ENCODE measurements at places on chromosomes 4 and X. TPM values are rescaled to one million over a fixed set of nuclear protein-coding genes. Genes with fewer than 3 reads are reported as not detected.

DNA sequence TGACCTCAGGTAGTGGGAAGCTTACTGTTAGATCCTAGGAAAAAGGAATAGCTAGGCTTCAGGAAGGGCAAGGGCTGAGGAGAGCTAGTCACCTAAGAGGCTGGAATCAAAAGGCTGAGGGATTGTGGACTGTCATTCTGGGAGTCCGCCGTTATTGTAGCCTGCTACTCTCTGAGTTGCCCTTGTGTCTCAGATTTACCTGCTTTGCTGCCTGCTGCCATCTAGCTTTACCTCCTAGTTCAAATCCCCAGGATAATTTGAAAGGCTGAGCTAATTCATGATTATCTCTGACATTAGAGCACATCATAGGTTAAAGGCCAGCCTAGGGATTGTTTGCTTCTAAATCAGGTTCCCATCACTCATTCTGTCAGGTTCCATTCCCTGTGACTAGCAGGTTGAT, 120.2 kb downstream of the FHIP1A start:
- DNase-seq = no peak

DNA sequence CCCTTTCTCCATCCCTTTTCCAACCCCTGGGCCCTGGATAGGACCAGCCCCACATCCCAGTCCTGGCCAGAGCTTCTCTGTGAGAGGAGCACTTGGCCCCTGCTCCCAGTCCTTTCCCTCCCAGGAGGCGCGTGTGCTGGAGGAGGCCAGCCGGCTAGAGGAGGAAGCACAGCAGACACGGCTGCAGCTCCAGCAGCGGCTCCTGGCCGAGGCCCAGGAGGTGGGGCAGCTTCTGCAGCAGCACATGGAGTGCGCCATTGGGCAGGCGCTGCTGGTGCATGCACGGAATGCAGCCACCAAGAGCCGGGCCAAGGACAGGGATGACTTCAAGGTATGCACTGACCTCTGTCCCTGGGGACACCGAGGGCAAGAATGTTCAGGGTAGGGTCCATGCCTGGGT, 87.5 kb downstream of the EVC start:
- no peak for DNase-seq

DNA sequence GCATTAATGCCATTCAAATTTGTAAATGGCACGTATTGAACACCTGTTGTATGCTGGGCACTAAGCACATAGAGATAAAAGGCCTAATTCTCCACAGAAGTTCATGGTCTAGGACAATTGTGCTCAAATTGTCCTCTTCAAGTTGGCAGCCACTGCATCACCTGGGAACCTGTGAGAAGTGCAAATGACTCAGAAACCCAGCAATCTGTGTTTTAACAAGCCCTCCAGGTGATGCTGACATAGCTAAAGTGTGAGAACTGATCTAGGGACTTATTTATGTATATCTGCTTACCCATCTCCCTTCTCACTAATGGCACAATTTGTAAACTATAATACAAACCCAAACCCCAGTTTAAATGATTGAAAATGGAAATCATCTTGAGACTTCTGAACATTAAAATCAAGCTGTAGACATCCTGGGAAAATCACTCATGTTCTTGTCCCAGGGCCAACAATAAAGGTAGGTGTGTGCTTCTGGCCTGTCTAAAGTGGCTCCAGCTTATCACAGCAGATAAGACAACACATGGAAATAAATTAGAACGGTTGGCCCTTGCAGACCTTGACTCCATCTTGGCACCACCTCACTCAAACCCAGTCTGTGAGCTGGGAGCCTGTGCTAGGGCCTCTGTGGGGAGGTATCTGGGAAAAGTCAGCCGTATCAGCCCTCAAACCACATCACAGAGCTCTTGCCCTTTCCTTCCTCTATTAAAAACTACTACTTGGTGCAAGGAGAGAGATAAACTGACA, 46.8 kb downstream of the UCHL1 start:
- no peak for DNase-seq

DNA sequence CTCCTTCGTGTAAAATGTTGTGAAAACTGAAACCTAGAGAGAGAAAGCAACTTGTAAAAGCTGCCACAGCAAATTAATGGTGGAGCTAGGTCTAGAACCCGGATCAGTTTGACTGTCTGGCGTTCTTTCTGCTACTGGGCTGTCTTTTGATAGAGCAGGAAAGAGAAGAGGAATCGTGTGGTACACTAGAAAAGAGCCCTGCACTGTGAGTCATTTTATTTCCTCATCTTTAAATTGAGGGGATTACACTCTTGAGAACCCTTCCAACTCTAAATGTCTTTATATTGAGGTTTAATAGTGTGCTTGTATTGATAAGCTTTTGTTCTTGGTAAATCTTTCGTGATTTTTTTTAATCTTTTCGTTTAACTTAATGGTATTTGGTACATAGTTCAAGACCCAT, 4.3 kb downstream of the WDR44 start:
- DNase-seq = no peak

- no peak for DNase-seq
These were observed 115.1 kb upstream of the PSAPL1 start for GRCh38 chr4:7549866-7550265.

DNA sequence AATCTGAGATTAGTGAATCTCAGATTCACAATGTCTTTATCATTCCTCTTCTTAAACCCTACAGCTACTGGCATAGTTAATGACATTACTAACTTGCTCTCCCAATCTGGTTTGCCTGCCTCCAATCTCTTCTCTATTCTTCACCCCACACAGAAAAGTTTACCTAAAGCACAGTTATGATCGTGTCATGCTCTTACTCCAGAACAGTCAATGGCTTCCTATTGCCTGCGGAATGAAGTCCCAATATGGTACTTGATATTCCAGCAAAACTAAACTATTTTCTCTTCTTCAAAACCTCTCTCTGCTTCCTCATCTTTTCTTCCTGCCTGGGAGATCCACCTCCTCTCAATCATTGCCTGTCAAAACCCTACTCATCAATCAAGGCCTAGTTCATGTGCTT, 3.4 kb upstream of the PRPS1 start:
- DNase-seq = no peak

DNA sequence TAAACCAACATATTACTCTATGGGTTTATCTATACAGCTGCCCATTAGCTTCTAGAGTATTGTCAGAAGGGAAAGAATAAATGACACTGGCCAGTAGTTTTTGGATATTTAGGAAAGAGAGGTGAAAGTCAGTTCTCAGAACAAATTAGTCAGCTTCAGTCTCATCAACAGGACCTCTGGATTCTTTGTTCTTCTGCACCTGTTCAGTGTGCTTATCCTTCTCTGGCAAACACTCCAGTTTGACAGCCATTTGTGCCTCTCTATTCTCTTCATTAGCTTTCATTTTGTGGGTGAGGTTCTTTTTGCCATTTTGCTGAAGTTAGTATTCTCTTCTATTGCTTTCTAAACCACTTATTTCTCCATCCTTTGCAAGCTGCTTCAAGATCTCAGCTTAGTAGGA, 107.0 kb downstream of the PCDH18 start:
- no peak for DNase-seq

GRCh38 chrX:10744007-10744406, 123.6 kb upstream of the MID1 start:
- DNase-seq = no peak

The RTL9 gene
- not detected for total RNA-seq

The OTC gene
- total RNA-seq = 2.7 TPM

DNA sequence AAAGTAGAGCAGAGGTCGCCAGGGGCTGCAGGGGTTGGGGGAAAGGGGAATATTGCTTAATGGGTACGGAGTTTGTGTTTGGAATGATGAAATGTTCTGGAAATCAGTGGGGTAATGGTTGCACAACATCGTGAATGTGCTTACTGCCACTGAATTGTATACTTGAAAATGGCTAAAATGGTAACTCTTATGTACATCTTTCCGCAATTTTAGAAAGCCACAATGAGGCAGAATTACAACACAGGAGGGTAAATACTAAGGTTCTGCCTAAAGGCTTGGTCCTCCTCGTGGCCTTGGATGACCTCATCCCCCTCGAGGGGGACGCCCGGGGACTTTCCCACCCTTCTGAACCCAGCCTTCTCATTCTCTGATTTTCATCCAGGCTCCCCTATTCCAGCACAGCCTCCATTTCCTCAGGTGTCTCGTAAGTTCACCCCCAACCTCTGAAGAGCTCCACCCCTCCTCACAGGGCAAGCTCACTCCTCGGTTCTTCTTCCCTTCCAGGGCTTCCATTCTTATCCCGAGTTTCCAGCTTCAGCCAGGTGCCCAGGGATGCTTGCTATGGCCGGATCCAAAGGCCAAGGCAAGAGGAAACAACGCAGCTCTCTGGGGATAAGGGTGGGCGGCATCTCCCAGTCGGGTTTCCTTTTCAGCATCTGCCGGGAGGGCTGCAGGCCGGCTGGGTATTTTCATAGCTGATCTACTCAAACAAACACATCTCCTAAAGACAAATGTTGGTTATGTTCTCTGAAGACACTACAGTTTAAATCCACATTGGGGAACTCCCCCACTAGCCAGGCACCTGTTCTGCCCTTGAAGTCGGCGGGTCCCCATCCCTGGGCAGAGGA, 71.3 kb upstream of the ACSL1 start:
- no peak for DNase-seq

- DNase-seq = no peak
These were observed 776.7 kb upstream of the GRID2 start for GRCh38 chr4:91527056-91527455.

GRCh38 chrX:128897621-128898020, 625.7 kb downstream of the SMARCA1 start:
- no peak for DNase-seq

DNA sequence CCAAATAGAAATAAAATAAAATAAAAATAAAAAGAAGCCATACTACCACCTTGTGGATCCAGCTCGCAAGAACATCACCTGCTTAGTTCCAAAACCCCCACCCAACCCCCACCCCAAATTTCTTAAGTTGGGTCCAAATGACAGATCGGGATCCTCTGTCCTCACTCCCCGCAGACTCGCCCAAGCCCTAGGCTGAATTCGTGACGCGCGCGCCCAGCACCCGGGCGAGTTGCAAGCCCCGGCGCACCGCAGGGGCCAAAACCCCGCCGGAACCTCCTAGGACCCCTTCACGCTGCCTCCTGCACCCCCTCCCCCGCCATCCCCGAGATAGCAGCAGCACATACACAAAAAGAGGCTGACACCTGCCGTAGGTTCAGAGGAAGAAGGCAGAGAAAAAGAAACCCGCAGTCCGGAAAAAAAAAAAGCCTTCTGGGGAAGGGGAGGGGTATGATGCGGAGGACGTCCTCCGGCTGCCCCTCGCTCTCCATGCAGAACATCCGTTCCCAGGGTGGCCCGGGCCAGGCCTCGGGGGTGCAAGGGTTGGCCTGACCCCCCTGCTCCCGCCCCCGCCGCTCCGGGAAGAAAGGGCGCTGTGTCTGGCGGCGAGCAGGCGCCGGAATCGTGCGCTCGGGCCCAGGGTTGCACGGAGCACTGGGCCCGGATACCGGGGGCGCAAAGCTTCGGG, 2.6 kb downstream of the NLGN4X start:
- DNase-seq = no peak

DNA sequence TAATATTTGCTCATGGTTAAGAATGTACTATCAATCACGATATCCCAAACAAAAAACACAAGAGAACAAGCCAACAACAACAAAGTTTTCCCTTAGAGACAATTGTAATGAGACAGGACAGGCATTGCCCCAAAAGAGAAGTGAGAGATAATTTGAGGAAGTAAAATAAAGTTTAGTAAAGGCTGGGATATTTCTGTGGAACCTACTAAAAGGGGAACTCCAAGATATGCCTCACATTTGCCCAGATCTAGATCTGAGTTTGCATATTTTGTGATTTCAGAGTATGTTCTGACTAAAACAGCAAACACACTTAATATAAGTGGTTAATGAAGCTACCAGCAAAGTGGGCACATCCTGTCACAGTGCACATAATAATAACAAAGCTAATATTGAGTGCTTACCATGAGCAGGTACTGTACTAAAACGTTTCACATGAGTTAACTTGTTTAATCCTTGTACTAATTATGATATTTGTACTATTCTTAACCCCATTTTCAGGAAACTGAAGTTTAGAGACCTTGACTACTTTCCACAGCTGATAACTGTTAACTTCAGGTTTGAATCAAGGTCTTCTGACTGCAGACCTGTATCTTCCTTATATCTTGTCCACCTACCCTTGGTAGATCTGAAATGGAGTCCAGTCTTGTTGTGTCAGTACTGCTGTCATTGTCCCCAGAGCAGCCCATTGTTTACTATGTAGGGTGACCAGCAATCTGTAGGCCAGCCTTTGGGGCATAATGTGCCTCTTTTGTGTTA, 26.0 kb upstream of the BMP2K start:
- no peak for DNase-seq

DNA sequence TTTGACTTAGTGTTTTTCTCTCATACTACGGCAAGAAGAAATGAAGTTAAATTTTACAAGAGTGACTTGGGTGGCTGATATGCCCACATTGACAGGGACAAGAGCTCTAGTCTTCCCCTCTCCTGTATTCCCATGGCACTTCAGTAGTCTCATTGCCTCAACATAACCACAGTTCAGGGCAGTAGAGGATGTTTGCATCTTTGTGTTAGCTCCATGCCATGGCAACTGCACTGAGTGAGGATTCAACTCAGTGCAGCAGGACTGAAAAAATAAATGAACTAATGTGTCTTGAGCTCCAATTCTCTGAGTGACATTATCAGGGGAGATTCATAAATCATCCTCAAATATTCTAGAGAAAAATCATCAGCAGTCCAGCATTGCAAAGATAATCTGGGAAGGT, 78.8 kb downstream of the TET2 start:
- no peak for DNase-seq

DNA sequence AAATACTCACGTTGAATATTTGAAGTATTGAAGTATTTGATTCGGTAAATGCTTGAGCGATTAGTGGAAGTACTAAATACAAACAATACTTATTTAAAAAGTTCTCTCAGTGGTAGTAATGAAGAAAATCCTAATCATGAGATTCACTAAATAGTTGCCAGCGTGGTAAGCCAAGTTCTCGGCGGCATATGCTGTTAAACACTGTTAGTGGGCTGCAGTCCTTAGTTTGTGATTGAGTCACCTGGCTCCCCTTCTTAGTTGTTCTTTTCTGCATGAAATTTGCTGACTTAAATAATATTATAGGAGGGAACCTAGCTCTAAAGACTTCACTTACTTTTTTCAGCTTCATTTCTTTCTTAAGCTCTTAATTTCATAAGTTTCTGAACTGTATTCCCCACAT, 51.4 kb downstream of the STIM2 start:
- no peak for DNase-seq

The GLRB gene
- total RNA-seq = 2.9 TPM

All from vagina (tissue), 2 donors.